ENCODE measurements at places on chromosomes 12 and 14.

GRCh38 chr14:103385152-103385928 lies at the start of gene MARK3:
Gene MARK3 (plus strand): TSS chr14:103385415. CDS start chr14:103386030, 615 bp downstream.
- DNase-seq = peak; percentile 95

- DNase-seq = no peak
These were observed 486.2 kb downstream of the DIO2 start for GRCh38 chr14:79724934-79725717.

DNA sequence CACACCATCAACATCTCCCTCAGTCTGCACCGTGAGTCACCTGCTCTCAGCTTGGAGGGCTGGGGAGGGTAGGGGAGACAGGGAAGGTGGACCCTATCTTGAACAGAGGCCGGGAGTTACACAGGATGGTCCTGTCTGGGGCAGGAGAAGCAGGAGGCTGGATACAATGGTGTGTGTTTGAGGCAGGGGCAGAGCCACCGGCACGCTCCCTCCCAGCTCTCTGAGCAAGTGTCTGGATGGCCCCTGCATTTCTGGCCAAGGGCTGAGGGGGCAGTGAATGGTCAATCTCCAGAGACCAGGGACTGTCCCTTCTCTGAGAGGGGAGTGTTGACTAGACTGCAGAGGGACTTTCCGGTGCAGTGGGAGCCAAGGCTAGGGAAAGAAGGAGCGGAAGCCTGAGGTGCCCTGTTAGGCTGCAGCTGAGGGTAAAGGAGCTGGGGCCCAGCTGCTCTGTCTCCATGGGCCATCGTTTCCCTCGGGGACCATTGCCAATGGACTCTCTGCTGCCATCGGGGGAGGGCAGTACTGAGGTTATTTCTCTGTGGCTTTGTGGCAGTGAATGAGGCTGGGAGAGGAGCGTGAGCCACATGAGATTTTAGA lies 1.9 kb downstream of the LRP1-AS start:
- no peak for DNase-seq

GRCh38 chr14:34237081-34237480 lies 225.0 kb downstream of the SPTSSA start:
- no peak for DNase-seq

DNA sequence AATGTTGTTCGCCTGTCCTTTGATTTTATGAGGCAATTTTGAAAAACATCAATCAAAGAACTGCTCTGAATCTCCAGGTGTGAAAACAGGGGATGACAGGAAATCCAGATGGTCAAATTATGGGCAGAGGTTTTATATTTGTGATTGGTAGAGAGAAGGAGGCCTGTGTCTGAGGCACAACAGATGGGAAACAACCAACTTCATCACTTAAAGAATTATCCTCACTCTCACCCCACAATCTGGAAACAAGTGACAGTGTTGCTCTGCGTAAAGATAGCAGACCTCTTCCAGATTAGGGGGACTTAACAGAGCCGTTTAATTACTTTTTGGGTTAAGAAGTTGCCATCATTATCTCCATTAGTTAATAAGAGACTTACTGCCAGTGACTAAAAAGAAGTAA lies 64.1 kb upstream of the EGLN3 start:
- DNase-seq = no peak

All from fibroblast of the aortic adventitia (primary cell).